ENCODE measurements at places on chromosomes 6 and 20. TPM values are rescaled to one million over a fixed set of nuclear protein-coding genes. Genes with fewer than 3 reads are reported as not detected.
A peak's percentile ranks its signal among the peaks of the same experiment; 100 is the strongest.

DNA sequence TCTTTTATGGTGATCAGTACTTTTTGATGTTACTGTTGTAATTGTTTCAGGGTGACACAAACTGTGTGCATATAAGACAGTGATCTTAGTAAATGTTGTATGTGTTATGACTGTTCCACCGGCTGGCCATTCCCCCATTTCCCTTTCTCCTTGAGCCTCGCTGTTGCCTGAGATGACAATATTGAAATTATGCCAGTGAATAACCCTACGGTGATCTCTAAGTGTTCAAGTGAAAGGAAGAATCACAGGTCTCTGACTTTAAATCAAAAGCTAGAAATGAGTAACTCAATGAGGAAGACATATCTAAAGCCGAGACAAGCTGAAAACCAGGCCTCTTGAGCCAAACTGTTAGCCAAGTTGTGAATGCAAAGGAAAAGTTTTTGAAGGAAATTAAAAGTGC lies 32.3 kb downstream of the TULP4 start:
- no peak for DNase-seq

GRCh38 chr6:75906871-75907270 lies 157.8 kb downstream of the MYO6 start:
- DNase-seq, result no peak

ZBTB46 gene
- total RNA-seq, result not detected

DNA sequence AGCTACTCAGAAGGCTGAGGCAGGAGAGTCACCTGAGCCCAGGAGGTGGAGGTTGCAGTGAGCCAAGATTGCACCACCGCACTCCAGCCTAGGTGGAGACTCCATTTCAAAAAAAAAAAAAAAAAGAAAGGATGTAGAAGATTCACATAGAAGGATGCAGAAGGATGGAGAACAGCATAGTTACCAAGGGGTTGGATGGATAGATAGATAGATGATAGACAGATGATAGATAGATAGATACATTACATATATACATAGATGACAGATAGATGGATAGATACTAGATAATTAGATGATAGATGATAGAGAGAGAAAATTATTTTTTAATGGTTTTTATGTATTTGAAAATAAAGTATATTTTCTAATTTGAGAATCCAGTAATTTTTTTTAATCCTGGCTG lies 160.7 kb upstream of the ARID1B start:
- no peak for DNase-seq

GRCh38 chr20:33812908-33813462 lies 1.8 kb downstream of the CHMP4B start:
- DNase-seq, result no peak

PDE7B gene
- total RNA-seq, result 0.54 TPM

- DNase-seq, result no peak
Observed at GRCh38 chr6:97443408-97444080, 160.5 kb upstream of the MMS22L start.

- DNase-seq, result no peak
Observed at GRCh38 chr20:53163486-53163885, 191.3 kb downstream of the TSHZ2 start.

ZNF292 gene
- total RNA-seq, result 42.6 TPM

- no peak for DNase-seq
Observed at GRCh38 chr6:41573276-41573675, 27.1 kb downstream of the FOXP4 start.

ANKEF1 gene
- 3.6 TPM for total RNA-seq

GRCh38 chr20:50335105-50335504 lies 144.5 kb downstream of the CEBPB start:
- no peak for DNase-seq

DZANK1 gene
- total RNA-seq, result 1.9 TPM

- no peak for DNase-seq
Observed at GRCh38 chr6:24574809-24575208, 71.2 kb downstream of the KIAA0319 start.

DNA sequence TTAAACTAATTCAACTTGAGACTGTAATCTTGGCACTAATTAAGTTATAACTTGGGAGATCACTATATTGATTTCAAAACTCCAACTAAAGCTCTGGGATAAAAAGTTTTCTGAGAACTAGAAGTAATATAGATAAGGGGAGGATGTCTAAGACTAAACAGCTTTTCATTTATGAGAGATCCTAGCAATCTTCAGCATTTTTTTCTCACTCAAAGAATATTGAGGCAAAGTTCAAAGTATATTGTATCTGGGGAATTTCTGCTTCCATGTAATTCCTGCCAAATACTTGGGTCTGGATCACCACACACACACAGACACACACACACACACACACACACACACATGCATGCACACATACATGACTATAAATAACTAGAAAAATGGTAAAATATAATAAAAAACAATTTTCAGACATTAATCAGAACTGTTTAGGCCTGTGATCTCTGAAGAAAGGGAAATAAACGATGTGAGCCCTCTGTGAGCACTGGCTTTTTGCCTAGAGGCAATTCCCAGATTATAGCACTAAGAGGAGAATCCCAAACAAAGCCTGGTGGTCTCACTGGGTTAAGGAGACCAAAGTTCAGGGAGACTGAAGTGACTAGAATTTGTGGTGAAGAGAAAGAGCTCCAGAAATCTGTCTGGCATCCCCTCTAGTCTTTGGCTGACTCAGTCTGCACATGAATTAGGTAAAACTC lies 92.8 kb downstream of the ADAT2 start:
- no peak for DNase-seq

GRCh38 chr20:5658912-5659345 lies 91.3 kb upstream of the SHLD1 start:
- DNase-seq, result peak; percentile 40

GRCh38 chr6:119470893-119471542 lies 121.5 kb upstream of the MAN1A1 start:
- DNase-seq, result no peak

GRCh38 chr20:32634041-32634805 lies 39.5 kb downstream of the C20orf203 start:
- no peak for DNase-seq

GRCh38 chr6:166036316-166037095 lies 131.1 kb downstream of the TBXT start:
- DNase-seq, result no peak

DNA sequence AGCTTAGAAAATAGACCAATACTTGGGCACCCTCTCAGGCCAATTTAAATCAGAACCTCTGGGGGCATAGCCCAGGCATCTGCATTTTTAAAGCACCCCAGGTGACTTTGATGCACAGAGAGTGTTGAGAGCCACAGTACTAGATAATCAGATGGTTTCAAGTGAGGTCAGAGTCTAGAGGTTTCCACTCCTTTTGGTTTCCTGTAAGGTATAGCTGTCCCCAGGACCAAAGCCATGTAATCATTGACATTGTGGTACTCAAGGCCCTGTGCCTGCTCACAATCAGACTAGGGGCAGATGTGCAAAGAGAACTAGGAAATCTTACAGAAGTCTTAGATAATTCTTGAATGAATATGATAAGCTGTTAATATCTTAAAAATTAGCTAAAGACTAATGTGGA lies 9.1 kb downstream of the FILIP1 start:
- no peak for DNase-seq

C6orf58 gene
- 0.18 TPM for total RNA-seq

Data from activated naive CD8-positive, alpha-beta T cell treated with anti-CD3 and anti-CD28 coated beads for 36 hours (primary cell).